ENCODE measurements at places on chromosomes 1 and 21.

GRCh38 chr1:109823543-109824348 lies 60.0 kb upstream of the EPS8L3 start:
- DNase-seq = no peak

DNA sequence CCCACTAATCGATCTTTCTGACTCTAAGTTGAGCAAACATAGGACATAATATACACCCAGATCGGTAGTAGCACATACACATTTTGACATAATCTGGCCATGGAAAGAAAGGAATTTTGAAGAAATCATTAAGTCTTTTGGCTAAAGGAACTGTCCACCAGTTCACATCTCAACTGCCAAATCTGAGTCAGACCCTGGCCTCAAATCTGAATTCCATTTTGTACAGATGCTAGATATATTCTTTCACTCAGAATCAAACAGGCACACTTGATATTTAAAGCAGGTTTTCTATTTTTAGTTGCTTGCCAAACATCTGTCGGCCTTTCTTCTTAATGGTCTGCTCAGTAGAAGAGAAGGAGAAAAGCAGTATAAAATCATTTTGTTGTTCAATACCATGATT lies 281.8 kb downstream of the BARHL2 start:
- no peak for DNase-seq

DNA sequence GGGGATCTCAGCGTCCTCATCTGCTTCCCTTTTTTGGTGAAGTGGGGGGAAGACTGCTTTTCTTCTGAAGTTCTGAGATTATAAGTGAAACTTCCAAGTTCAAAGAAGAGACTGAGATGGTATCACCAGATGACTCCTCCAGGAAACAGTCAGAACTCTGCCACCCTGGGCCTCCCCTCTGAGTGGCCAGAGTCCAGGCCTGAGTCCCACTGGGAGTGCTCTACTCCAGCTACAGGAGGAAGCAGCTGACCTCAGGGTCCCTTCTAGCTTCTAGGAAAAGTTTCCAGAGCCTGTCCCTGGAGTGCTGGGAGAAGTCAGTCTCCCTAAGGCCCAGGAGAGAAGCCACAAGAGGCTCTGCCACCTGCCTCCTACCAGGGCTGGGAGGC lies 104.7 kb downstream of the CASZ1 start:
- no peak for DNase-seq

GRCh38 chr1:162878000-162878596 lies 17.1 kb upstream of the CCDC190 start:
- DNase-seq = no peak

DNA sequence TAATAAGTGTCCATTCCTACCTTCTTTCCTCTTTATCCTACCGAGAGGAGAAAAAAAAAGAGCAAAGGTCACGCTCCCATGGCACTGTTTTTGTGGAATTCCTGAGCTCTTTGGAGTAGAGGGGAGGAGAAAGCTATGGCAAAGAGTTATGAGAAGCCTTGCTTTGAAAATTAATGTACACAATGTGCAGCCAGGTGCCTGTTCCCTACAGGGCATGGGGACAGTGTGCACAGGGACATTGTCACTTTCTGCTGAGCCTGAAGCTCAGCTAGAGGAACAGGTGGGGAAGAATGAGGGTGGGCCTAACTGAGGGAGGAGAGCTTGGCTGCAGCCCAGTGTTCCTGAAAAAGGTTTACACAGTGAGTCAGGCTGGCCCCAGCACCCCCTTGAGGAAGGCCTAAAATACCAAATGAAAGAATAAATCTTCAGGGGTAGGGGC lies 66.1 kb downstream of the PLXNA2 start:
- no peak for DNase-seq

DNA sequence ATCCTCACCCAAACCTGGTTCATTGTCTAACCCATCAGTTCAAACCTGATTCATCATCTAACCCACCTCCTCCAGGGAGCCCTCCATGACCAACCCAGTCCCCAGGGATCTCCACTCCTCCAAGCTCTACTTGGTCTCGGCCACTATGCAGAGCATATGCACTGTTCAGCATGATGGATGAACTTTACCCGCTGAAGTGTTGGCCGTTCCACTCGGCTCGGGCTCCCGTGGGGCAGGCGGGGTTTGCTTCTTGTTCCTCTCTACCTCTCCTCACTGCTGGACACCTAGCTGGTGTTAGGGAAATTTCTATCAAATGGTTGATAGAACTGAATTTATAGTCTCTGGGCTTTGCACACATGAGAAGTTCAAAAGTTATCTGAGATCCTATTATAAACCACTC lies 111.0 kb downstream of the TRABD2B start:
- no peak for DNase-seq

GRCh38 chr1:6261615-6261995 lies 707 bp upstream of the GPR153 start:
- DNase-seq = no peak

- DNase-seq = no peak
These were observed 651.6 kb upstream of the PLXNA2 start for GRCh38 chr1:208895820-208896219.

- no peak for DNase-seq
These were observed 54.9 kb upstream of the S1PR1 start for GRCh38 chr1:101181930-101182329.

DNA sequence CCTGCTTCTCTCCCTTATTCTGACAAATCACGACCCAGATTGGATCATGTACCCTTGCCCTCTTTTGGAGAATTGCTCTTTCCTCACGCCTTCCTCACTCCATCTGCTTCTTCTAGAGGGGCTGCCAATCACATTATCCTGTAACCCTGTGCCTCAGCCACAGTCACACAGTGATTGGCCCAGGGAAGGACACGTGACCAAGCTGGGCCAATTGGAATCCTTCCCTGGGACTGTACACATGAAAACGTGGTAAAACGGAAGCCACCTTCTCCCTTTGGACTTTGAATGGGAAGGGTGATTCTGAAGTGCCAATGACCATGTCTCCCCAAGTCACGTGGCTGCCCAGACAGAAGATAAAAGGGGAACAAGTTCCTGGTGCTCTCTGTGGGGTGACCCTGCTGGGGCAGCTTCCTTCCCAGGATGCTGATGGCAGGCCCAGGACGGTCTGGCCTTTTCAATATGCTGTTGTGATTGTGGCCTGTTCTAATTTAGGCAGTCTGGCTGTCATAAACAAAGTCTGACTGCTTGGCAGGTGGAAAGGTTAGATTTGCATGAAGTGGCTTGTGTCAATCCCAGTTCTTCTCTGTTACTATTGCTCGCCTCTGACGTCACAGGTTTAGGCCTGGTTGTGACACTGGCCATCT lies 92.9 kb downstream of the UBIAD1 start:
- DNase-seq = no peak

- no peak for DNase-seq
These were observed 846 bp upstream of the PER3 start for GRCh38 chr1:7783178-7783711.

- DNase-seq = no peak
These were observed 25.5 kb downstream of the SLC19A1 start for GRCh38 chr21:45516671-45517151.

DNA sequence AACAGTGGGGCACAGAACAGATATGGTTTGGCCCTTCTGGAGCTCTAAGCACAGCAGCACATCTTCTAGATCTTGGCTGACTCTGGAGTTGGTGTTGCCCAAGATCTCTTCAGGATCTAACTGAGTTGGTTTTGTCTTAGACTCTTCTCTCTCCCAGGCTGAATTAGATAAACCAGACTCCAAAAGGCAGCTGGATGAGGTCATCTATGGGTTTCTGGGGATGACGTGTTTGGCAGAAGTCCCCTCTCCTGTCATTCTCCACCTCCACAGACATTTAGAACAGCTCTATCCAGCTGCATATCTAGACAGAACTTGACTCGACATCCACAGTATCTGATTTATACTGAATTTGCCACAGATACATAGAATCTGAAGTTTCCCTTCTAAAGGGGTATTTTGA lies 75.3 kb downstream of the ST6GALNAC5 start:
- DNase-seq = no peak

GRCh38 chr1:18942340-18942739 lies 14.1 kb downstream of the IFFO2 start:
- DNase-seq = no peak

GRCh38 chr1:34055818-34056217 lies 109.2 kb downstream of the CSMD2 start:
- no peak for DNase-seq

DNA sequence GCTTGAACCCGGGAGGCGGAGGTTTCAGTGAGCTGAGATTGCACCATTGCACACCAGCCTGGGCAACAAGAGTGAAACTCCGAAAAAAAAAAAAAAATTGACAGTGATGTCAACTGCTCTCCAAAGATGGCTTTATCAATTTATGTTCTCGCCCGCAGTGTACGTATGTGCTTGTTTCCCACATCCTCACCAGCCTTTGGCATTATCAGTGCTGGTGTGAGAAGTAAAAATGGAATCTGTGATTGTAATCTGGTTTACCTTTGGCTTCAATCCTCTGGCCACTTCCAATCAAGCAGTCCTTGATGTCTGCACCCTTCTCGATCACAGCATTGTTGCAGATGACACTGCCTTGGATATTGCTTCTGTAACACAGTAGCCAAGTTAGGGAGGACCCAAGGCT lies 14.4 kb upstream of the PTCH2 start:
- no peak for DNase-seq

GRCh38 chr1:33276573-33277298 lies 20.4 kb downstream of the ZNF362 start:
- no peak for DNase-seq

GRCh38 chr21:42233067-42233961 lies 14.4 kb downstream of the ABCG1 start:
- peak; percentile 66 for DNase-seq

DNA sequence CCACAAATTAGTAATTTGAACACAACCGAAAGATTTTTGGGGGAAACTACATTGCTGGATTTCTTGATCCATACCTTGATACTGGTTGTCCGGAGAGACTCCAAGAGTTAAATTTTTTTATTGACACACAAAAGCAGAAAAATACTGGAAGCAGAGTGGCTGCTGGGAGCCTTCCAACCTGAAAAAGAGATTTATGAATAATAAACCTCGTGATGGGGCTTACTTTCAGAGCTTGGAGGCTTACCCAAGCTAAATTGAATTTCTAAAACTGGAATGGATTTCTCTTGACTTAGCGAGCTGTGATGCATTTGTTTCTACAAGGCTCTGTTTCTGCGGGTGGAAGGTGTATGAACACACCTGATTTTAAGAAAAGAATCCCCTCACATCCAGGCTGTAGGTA lies 35.7 kb downstream of the PCP4 start:
- no peak for DNase-seq

DNA sequence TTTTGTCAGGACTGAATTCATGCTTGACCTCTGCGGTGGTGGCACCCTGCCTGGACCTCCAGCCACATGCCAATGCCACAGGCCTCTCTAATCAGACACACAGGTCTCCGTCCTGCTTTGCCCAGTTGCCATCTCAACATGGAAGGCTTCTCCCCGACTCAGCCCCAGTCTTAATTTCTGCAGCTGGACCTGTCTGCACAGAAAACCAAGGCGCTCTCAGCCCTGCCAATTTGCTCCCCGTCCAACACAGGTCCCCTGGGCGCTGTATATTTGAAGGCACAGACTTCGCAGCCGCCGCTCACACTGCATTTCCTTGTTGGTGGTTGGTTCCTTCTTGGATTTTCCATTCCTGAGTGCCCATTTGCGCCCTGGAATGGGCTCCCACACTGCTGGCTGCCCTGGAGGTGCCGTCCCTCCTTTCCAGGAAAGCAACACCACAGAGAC lies 28.0 kb upstream of the PLEKHG5 start:
- DNase-seq = no peak

GRCh38 chr1:183039330-183039729 lies 16.1 kb downstream of the LAMC1 start:
- no peak for DNase-seq

DNA sequence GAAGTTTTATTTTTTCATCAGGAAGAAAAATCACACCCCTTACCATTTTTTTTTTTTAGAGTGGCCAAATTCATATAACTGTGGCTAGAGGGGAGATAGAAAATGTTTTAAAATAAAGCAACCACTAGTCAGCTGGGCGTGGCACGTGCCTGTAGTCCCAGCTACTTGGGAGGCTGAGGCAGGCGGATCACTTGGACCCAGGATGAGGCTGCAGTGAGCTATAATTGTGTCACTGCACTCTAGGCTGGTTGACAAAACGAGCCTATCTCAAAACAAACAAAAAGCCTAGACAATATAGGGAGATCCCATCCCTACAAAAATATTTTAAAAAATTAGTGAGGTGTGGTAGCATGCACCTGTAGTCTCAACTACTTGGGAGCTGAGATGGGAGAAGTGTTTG lies 14.8 kb upstream of the BECN2 start:
- no peak for DNase-seq

DNA sequence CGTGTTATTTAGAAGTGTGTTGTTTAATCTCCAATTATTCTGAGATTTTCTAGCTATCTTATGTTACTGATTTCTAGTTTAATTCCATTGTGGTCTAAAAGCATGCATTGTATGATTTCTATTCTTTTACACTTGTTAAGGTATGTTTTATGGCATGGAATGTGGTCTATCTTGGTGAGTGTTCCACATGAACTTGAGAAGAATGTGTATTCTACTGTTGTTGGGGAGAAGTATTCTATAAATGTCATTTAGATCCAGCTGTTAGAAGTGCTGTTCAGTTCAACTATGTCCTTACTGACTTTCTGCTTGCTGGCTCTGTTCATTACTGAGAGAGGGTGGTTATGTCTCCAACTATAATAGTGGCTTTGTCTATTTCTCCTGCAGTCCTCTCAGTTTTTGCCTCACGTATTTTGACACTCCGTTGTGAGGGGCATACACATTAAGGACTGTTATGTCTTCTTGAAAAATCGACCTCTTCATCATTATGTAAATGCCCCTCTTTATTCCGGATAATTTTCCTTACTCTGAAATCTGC lies 12.0 kb upstream of the PLA2G5 start:
- no peak for DNase-seq

GRCh38 chr1:219660666-219661463 lies 48.0 kb upstream of the ZC3H11B start:
- no peak for DNase-seq

DNA sequence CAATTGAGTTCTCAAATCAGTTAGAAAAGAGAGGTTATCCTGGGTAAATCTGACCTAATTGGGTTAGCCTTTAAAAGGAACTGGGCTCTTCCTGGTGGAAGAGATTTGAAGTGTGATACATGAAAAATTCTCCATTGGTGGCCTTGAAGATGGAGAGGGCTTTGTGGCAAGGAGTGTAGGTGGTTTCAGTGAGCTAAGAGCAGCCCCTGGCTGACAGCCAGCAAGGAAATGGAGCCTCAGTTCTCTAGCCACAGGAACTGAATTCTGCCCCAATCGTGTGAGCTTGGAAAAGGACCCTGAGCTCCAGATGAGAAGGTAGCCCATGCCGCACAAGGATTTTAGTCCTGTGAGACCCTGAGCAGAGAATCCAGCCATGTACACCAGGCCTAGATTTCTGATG lies 12.7 kb upstream of the HYI start:
- no peak for DNase-seq

- no peak for DNase-seq
These were observed 57.4 kb upstream of the ACOT11 start for GRCh38 chr1:54490361-54491248.
